ENCODE measurements at places on chromosomes 5 and 9.

- no peak for DNase-seq
Measured at GRCh38 chr5:172727551-172727950, 43.4 kb downstream of the DUSP1 start.

DNA sequence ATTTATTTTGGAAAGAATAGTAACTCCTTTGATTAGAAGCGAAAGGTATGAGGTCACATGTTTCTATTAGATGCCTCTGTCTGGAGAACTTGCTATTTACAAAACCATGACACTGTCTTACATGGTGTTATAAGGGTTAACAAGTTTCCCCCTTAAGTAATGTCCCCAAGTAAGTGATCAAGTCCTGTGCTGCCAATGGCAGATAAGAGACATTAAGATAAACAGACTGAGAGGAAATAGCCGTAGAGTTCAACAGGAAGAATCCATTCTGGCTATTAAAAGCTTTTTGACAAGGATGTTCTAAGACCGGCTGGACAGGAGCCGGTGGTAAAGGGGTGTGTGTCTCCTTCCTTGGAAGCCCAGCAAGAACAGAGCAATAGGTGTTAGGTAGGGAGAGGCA lies 257.5 kb downstream of the GADD45G start:
- DNase-seq, result no peak

- DNase-seq, result no peak
Measured at GRCh38 chr5:143229896-143230675, 173.4 kb downstream of the NR3C1 start.

DNA sequence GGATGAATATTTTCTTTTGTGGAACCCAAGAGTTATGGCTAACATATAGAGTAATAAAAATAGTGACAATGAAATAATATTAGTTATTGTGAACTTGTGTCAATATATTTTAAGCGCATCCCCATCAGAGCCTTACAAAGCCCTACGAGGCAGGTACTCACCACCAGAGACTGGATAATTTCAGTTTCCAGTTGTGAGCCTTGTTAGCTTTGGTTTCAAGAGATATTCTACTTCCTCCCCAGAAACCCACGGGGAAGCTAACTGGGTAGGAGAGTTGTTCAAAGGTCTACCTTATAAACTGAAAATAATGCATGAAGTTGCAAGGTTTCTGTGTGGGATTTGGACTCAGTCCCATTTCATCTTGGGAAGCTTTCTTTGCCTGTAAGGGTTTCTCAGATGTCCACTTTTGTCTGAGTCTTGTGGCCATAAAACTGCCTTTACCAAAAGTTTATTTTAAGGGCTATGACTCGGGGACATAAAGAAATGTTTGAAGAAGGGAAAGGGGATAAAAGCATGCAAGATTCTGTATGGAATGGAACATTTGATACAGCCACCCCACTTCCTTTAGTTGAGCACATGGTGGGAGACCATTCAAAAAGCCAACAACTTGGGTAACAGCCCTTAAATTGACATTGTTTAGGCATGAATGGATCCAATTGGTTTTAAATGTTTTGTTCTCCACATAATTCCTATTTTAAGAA lies 57.4 kb upstream of the ANKRD55 start:
- no peak for DNase-seq

GRCh38 chr5:1730487-1730847 lies 69.2 kb downstream of the MRPL36 start:
- no peak for DNase-seq

GRCh38 chr5:58184910-58185309 lies 275.0 kb downstream of the PLK2 start:
- DNase-seq, result no peak

- DNase-seq, result no peak
Measured at GRCh38 chr9:96420468-96421219, 2.5 kb upstream of the ZNF367 start.

DNA sequence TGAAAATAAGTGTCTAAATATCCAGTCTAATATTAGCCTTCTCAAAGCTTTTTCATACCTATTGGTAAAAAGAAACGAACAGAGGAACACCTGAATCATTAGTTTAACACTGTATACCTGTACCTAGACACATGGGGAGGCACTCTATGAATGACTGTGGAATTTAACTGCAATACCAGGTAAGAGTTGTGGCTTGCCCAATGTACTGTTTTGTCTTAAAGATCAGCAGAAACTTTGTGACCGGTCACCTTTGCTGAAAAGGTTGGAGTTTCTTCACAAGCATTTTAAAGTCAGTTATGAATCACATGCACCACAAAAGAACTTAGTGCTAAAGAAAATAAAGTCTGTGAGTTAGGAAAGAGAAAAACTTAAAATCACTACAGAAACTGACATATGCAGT lies 2.4 kb downstream of the PGGT1B start:
- no peak for DNase-seq

- DNase-seq, result no peak
Measured at GRCh38 chr9:94139672-94140417, 55.6 kb downstream of the PTPDC1 start.

- no peak for DNase-seq
Measured at GRCh38 chr5:135641734-135642487, 63.1 kb upstream of the CXCL14 start.

DNA sequence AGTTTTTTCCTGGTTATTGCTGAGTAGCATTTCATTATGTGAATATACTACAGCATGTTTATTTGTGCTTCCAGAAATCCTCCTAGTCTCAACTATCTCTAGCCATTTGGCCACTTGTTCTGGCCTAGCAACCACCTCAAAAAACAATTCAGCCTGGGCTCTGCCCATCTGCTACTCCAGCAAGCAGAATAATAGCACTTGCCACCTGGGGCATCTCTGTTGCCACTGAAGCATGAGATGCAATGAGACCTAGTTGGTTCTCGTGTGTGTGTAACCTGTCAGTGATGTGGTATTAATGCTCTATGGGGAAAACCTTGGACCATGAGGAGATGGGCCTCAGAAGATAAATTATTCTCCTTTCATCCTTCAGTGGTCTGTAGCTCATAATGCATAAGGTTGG lies 129.5 kb downstream of the RNF180 start:
- no peak for DNase-seq

DNA sequence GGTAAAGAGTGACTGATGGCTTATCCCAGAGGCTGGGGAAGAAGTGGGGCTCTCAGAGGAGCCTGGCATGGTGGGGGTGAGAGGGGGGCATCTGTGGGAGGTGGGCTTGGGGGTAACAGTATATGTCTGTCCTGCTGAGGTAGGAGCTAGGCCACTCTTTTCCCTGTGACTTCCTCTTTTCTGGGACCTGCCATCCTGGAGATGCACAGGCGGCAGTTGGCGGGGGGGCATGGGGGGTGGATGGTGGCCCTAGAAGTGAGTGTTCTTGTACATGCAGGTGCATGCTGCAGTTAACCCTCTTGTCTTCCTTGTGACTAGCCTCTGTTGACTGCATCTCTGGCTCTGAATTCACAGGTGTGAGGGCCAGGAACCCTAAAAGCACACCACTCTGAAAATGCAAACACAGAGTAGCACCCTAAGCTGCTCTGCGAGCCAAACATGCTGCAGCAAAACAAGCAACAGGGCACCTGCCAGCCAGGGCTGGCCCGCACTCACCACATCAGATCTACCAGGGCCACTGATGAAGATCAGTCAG lies 123.8 kb upstream of the SHB start:
- no peak for DNase-seq

GRCh38 chr5:176152191-176152929 lies 85.9 kb upstream of the SIMC1 start:
- no peak for DNase-seq

GRCh38 chr9:16418721-16419120 lies 451.7 kb downstream of the BNC2 start:
- no peak for DNase-seq

DNA sequence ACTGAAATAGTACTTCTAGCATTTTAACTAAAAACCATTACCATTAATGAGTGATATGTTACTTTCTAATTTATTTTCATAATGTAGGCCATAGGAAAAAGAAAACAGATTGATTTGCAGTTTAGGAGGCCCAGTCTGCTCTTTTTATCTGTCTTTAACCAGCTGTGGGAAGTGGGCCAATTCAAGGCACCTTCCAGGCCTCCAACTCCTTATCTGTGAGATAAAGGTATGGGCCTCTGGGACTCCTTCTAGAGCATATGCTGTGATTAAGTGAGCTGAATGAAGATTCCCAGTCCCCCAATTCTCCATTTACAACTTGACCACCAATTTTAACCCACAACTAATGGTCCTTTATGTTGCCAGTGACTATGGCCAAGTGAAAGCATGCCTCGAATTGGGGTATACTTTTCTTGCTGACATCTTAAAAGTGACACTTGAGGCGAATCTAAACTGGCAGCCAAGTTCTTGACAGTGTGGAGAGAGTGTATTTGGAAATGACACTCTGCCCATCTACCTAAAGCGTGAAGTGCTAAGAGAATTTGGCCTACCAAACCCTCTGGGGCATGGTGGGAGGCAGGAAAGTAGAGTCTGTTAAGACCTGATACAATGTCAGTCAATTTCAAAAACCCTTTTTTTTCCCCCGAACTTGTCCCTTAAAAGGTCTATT lies 88.3 kb downstream of the PIK3R1 start:
- no peak for DNase-seq

- DNase-seq, result no peak
Measured at GRCh38 chr9:98565152-98566135, 143.3 kb downstream of the GABBR2 start.

DNA sequence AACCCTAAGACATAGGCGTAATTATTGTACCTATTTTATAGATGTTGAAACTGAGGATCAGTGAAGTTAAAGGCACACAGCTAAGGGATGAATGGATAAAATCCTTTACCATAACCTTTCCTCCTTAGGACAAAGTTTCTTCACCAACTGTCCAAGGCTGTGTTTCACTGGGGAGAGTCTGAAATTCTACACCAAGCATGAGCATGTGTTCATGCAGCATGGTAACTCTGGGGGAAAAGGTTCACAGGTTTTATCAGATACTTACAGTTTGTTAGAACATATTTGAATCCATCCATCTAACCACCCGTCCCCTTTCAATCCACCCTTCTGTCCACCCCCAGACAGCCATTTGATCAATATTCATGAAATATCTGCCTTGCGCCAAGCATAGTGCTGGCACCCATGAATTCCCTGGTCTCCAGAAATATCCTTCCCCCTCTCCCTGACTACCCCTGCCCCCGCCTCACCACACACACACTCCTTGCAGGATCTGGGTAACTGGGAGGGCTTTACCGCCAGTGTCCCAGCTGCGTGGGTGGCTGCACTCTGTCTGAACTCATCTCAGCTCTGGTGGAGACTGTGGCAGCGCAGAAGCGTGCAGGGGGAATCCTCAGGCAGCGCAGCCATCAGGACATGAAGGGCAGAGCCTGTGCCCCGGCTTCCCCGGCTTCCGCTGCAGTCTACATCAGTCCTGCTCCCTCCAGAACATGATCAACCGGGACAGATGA lies 6.3 kb upstream of the KCNIP1 start:
- no peak for DNase-seq

DNA sequence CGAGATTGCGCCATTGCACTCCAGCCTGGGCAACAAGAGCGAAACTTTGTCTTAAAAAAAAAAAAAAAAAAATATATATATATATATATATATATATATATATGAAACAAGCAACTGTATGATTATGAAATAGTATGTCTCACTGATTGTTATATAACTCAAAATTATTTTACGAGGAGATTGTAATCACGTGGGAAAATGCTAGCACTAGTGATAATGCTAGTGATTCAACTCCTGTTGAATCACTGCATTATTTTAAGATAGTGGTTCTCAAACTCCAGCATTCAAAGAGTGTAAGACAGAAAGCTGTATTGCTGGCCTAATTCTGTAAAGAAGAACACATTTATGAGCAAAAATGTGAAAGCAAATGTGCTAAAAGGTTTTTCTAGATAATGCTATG lies 12.4 kb upstream of the PTPN3 start:
- DNase-seq, result no peak

GRCh38 chr9:20315677-20316076 lies 306.6 kb downstream of the MLLT3 start:
- DNase-seq, result no peak

- no peak for DNase-seq
Measured at GRCh38 chr9:81239388-81239787, 450.0 kb downstream of the TLE1 start.

DNA sequence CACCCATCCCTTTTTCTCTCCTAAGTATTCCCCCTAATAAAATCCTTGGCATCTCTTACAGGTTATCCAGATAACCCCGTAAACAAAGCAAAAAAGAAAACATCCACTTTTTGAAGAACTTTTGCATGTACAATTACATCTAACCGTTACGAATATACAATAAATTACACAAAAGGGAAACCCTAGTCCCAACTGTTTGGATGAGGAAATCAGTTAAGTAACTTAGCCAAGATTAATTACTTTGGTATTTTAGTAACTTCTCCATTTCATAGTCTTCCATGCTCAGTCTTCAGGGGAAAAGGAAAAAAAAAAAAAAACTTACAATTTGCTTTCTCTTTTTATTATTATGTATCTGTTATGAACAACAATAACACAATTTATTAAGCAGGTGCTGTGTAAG lies 212.9 kb downstream of the ACTL7B start:
- DNase-seq, result no peak

GRCh38 chr5:80234116-80234948 lies 21.5 kb downstream of the SERINC5 start:
- no peak for DNase-seq

DNA sequence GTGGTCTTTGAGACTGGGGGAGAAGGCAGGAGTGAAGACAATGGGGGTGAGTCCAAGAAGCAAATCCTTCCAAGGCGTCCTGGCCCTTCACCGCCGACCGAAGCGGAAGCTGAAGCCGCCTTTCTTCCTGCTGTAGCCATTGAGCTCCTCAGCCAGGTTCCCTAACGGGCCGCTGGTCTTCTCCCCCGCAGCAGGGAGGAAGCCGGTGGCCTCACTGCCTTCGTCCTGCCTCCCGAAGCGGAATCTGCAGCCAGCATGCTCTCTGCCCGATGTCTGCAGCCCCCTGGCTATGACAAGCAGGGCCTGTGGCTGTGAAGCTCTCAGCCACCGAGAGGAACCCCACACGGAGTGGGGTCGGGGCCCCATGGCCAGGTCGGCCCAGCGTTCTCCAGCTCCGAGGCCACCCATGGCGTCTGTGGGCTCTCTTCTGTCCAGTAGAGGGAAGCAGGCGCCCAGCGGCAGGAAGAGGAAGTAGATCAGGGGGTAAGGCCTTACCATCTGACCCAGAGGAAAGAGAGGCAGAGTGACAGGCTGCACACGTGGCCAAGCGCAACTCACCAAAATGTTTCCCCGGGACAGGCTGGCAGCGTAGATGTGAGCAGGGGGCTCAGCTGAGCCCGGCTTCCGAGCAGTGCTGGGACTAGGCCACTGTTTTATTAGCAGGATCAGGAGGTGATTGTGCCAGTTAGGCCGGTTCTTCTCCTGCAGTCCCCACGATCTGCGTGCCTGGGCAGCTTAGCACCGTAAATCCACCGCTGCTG lies 3.1 kb downstream of the QRFP start:
- DNase-seq, result no peak

- no peak for DNase-seq
Measured at GRCh38 chr9:113851873-113852272, 24.2 kb upstream of the ZNF618 start.
